Activated naive CD8-positive, alpha-beta T cell treated with anti-CD3 and anti-CD28 coated beads for 36 hours (primary cell): ENCODE measurements at places on chromosomes 11 and 22. TPM values are rescaled to one million over a fixed set of nuclear protein-coding genes. Genes with fewer than 3 reads are reported as not detected.

Gene PRR33
- total RNA-seq, result 0.31 TPM

Gene OR56A1
- not detected for total RNA-seq

Gene TMEM191C
- 1.3 TPM for total RNA-seq

Gene PKP3
- not detected for total RNA-seq

Gene DGCR2
- total RNA-seq, result 20.5 TPM

Gene DEUP1
- total RNA-seq, result not detected

Gene SCUBE1
- total RNA-seq, result 0.08 TPM

Gene PYGM
- total RNA-seq, result 1.8 TPM

Gene C11orf91
- total RNA-seq, result not detected

Gene TKFC
- 70.0 TPM for total RNA-seq

DNA sequence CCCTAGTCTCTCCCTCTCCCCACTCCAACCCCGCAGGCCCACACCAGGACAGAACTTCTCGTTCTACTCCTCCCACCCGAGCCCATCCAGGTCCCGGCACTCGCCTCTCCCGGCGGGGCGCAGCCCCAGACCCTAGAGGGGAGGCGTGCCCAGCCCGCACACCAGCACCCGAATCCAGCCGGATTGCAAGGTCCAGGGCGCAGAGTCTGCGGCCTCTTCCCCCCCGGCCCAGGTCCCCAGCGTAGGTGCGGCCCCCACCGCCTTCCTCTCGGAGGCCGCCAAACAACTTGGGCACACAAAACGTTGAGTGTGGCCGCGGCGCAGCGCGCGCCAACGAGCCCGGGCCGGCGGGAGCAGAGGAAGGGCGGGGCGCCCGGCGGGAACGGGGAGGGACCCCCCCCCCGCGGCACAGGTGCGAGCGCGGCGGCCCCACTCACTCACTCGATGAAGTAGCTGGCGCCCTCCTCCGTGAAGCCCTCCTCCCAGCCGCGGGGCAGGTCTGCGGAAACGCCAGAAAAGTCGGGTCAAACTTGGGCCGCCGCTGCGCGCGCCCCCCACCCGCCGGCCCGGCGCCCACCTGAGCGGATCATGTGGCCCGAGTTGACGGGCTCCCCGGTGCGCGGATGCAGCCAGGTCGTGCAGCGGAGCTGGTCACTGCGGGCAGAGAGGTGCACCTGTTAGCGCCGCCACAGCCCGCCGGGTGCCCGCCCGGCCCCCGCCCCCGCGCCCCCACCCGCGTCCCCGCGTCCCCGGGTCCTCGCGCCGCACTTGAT, 480 bp downstream of the PLEKHA7 start:
- no peak overlapping the region for H3K27ac ChIP-seq
- H3K4me1 ChIP-seq, result peaks cover 7% of the 10 kb centered on the region
- peak overlapping the region; percentile 68 for H3K4me3 ChIP-seq
- H3K27me3 ChIP-seq, result peaks cover 29% of the 10 kb centered on the region
- DNase-seq, result peak; percentile 30

GRCh38 chr11:46315033-46315738, 32.1 kb upstream of the DGKZ start:
- no peaks in the 10 kb centered on the region for H3K27me3 ChIP-seq
- no peaks in the 10 kb centered on the region for H3K36me3 ChIP-seq
- DNase-seq, result peak; percentile 73
- H3K4me1 ChIP-seq, result peaks cover 16% of the 10 kb centered on the region
- H3K4me3 ChIP-seq, result no peak overlapping the region
- H3K27ac ChIP-seq, result no peak overlapping the region

DNA sequence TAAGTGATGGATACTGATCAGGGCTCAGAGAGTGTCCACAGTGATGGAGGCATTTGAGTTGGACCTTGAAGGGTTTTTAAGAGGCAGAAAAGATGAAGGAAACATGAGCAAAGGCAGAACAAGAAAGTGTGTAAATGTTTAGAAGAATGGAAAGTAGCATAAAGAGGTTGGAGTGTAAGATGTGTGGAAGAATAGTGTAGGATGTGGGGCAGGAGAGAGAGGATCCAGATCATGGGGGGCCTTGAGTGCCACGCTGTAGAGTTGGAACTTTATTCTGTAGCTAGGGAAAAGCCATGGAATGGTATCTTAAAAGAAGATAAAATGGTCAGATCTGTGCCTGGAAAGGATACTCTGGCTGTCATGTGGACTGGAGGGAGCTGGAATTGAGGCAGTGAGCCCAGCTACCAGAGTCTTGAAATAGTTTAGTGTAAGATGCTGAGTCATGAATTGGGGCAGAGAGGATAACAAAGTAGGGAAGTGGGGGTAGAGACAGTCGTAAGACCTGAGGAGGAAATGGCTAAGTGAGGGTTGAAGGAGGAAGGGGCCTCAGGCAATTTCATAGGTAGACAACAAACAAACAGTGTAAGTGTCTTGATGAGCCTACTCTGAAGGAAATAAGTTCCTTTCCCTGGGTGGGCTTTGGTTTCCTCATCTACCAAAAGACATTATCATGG, 6.7 kb downstream of the KCNE3 start:
- no peaks in the 10 kb centered on the region for H3K4me1 ChIP-seq
- H3K27me3 ChIP-seq, result peaks cover 5% of the 10 kb centered on the region
- H3K36me3 ChIP-seq, result no peaks in the 10 kb centered on the region
- no peak overlapping the region for H3K4me3 ChIP-seq
- no peak overlapping the region for H3K27ac ChIP-seq

DNA sequence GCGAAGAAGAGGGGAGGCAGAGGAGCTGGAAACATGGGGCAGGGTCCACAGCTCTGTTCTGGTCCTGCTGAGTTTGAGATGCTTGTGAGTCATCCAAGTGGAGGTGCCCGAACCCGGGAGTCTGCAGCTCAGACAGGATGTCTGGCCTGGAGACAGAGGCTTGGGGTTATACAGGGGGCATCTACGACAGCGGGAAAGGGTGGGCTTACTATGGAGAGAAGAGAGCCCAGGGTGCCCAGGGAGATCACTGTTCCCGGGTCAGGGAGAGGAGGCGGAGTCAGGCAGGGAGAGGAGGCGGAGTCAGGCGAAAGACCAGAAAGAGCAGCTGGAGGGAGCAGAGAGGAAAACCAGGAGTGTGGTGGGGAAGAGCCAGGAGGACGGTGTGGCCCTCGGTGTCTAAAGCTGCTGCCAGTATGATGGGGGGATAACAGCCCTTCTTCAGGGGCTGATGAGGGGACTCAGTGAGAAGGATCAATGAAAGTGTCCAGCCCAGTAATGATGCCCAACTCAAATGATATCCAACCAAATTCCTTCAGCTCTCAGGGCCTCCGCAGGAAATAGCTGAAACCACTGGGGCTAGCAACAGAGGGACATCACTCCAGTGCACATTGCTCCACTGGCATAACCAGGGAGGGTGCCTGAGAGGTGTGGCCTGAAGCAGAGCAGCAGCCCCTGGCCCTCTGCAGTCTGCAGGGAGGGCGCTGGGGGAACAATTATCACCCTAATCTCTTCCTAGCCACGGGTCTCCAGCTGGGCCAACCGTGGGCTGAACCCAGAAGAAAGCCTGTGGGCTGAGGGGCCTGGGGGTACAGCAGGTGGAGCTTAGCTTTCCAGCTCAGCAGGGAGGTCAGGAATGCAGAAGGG, 2.6 kb upstream of the LTBP3 start:
- peaks cover 48% of the 10 kb centered on the region for H3K4me1 ChIP-seq
- H3K27me3 ChIP-seq, result no peaks in the 10 kb centered on the region
- no peak for DNase-seq
- peak overlapping the region; percentile 4 for H3K27ac ChIP-seq
- no peak overlapping the region for H3K4me3 ChIP-seq
- peaks cover 3% of the 10 kb centered on the region for H3K36me3 ChIP-seq

DNA sequence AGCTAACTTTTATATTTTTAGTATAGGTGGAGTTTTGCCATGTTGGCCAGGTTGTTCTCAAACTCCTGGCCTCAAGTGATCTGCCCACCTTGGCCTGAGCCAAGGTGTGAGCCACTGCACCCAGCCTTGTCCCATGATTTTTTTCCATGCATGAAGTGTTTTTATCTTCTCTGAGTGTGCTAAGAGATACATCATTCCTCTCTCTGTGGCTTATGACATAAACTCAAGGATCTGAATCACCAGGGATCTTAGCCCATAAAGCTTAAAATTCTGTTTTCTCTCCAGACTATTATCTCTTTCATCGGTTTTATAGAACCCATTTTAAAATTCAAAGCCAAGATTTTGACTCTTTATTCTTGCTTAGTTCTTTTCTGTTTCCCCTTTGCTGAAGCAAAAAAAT, 48.4 kb upstream of the C11orf58 start:
- H3K4me1 ChIP-seq, result no peaks in the 10 kb centered on the region
- H3K27ac ChIP-seq, result no peak overlapping the region
- no peak for DNase-seq
- no peak overlapping the region for H3K4me3 ChIP-seq

- H3K4me1 ChIP-seq, result peaks cover 29% of the 10 kb centered on the region
- H3K27ac ChIP-seq, result no peak overlapping the region
- peaks cover 8% of the 10 kb centered on the region for H3K36me3 ChIP-seq
- H3K27me3 ChIP-seq, result peaks cover 9% of the 10 kb centered on the region
- no peak for DNase-seq
Measured at GRCh38 chr11:66287211-66287888, 1.6 kb downstream of the YIF1A start.

DNA sequence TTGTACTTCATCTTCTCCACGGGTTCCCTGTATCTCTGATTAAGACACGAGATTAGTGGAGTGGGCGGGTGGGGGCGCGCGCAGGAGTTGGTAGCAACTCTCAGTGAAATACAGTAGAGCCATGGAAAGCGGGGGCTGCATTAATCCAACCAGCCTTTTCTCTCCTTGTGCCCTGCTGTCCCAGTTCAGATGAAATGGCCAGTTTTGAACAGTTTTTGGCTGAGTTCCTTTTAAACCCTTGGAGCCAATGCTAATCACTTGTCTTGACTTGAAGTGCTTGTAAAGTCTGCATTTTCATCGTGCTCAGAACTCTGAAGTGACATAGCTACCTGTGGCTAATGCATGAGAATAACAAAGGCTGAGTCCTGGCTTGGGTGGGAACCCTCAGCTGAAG, 734 bp upstream of the TMEM123 start:
- H3K4me3 ChIP-seq, result peak overlapping the region; percentile 95
- peaks cover 62% of the 10 kb centered on the region for H3K4me1 ChIP-seq
- DNase-seq, result no peak
- H3K36me3 ChIP-seq, result peaks cover 34% of the 10 kb centered on the region
- peak overlapping the region; percentile 97 for H3K27ac ChIP-seq

DNA sequence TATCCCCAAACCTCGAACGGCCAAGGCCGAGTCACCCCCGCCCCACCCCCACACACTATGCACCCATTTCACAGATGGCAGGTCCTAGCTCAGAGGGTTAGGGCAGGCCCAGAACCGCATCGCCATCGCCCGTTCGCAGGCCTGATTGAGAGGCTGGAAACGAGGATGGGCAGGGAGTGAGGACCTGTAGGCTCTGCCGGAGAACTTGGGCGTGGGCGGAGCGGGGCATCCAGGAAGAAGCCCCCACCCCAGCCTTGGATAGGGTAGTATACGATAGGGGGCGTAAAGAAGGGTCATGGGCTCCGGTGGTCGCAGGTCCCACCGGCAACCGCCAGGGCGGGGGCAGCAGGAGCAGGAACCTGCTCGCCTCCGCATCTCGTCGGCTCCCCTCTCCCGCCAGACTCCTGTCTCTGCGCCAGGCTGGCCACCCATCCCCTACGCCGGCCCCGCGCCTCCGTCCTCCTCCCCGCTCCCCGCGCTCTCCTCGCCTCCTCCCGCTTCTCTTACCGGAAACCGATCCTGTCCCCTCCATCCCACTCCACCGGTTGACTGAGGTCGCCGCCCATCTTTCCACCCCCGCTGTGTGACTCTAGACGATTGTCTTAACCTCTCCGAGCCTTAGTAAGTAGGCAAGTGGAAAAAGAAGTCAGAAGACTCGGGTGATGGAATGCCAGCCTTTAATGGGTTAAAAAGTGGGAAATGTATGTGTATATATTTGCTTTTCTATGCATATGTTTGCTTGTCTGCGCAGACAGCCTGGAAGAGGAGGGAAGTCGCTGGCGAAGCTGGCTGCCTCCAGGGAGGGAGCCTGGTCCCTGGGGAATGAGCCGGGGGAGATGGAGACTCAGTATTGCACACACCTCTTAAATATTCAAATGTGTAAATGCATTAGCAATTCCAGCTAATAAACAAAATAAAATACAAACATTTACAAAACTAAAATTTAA, 52.8 kb downstream of the CYTH4 start:
- no peak overlapping the region for H3K27ac ChIP-seq

GRCh38 chr11:2154195-2154585, 6.8 kb downstream of the INS start:
- DNase-seq, result no peak
- peaks cover 11% of the 10 kb centered on the region for H3K4me1 ChIP-seq
- no peak overlapping the region for H3K4me3 ChIP-seq
- H3K27ac ChIP-seq, result no peak overlapping the region
- H3K27me3 ChIP-seq, result peaks cover 21% of the 10 kb centered on the region

GRCh38 chr11:67280788-67281551, 8.1 kb upstream of the ANKRD13D start:
- DNase-seq, result no peak
- H3K4me1 ChIP-seq, result peaks cover 28% of the 10 kb centered on the region
- no peak overlapping the region for H3K4me3 ChIP-seq
- H3K27ac ChIP-seq, result no peak overlapping the region
